ENCODE measurements at places on chromosomes 7 and 10.

DNA sequence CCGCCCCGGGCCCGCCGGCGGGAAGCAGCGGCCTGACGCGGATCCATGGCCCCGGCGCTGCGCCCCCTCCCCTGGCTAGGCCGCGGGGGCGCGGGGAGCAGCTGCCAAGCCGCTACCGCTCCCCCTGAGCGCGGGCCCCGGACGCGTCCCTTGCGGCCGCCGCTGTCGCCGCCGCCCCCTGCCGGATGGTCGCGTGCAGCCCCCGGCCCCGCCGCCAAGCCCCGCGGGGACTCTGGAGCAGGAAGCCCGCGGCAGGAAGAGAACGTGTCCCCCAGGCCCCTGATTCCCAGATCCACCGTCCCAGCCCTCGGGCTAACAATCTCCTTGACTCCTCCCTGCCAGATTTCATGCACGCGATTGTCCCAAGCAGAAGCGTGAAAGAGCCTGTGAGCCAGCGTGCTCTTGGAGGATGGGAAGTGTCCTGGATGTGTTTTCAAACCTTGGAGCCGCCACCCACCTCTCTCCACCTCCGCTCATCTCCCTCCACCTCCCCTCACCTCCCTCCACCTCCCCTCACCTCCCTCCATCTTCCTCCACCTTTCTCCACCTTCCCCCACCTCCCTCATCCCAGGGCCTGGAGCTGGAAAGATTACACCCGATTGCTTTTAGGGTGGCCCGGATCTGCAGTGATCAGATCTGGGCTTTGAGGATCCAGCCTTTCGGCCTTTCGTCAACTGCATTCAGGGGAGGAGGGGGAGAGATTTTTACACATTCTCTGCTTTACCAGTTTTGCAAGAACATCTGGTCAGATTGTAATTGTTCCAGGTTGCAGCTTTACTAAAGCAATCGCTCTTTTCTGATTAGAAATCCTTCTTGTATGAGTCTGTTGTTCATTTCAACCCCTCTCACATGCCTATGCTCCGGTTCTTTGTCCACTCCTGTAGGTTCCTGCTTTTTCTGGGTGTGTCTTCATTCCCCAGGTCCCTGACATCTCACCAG is 570 bp upstream of the PRTFDC1 start:
- peak; percentile 47 for DNase-seq

DNA sequence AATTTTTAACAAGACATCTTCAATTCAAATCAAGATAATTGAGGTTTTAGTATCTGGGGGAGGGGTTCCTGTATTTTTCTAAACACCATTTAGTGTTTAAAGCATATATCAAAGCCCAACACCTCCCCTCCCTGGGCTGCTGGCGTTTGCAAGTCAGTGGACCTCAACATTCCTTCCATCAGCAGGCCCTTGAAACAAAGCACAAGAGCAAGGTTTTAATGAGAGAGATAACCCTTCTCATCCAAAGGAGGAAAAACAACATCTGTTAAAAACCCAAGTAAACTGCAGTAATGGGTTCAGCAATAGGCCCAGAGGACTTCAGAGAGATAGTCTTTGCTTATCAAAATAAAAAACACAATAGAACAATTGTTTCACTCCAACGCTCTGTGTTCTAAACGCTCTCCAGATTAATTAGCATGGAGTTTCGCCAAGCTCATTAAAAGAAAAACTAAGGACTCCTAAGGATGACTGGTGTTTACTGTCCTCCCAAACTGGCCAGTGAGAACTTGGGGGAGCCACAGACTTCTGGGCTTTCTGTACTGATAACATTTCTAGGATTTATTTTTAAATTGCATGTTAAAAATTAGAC is 2.5 kb downstream of the JCAD start:
- DNase-seq: no peak

- DNase-seq: peak; percentile 50
Observed at GRCh38 chr10:87850742-87851205, 12.6 kb downstream of the KLLN start.

GRCh38 chr10:42883993-42884983 is 101.7 kb downstream of the BMS1 start:
- DNase-seq: no peak

GRCh38 chr7:18200855-18201254 is 173.2 kb upstream of the PRPS1L1 start:
- no peak for DNase-seq

DNA sequence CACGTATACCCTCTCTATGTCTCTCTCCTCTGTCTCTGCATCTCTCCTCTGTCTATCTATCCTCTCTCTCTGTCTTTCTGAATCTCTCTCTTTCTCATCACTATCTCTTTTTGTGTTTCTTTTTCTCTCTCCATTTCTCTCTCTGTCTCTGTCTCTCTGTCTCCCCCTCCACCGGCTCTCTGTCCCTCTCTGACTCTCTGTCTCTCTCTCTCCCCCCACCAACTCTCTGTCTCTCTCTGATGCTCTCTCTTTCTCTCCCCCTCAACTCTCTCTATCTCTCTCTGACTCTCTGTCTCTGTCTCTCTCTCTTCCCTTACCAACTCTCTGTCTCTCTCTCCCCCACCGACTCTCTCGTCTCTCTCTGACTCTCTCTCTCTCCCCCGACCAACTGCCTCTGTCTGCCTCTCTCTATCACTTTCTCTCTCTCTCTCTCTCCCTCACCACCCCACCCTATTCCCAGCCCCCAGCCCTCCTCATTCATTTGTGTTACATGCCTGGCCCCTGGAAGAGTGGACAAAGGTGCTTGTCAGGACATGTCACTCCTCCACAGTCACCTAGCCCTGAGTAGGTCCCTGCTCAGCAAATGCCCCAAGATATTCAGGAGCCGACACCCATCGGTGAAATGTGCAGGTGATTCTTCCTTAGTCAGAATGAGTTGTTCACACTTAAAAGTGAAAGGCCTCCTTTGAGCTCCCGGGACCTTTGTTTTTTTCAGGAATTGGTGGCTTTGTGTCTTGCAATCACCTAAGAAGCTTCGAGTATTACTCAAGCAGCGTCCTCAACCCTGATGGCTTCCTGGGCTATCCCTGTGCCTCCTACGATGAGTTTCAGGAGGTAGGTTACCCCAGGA is 13.6 kb downstream of the PNLIPRP2 start:
- DNase-seq: no peak

Measured in central memory CD4-positive, alpha-beta T cell (primary cell).